ENCODE measurements at places on chromosomes 3 and 15.

- no peak for DNase-seq
These were observed 756.6 kb upstream of the DPPA4 start for GRCh38 chr3:110093812-110094401.

GRCh38 chr3:72361990-72362389 is 486.3 kb downstream of the SHQ1 start:
- no peak for DNase-seq

- no peak for DNase-seq
These were observed 2.6 kb downstream of the MEX3B start for GRCh38 chr15:82043130-82043673.

GRCh38 chr15:71707230-71708050 is 102.9 kb upstream of the NR2E3 start:
- no peak for DNase-seq

GRCh38 chr15:23565395-23566070 is at the start of gene MKRN3:
TSS of gene MKRN3 (plus strand) at chr15:23565674. CDS start at chr15:23565783, 109 bp downstream.
- peak; percentile 91 for DNase-seq

GRCh38 chr15:88376574-88377174 is 90.5 kb downstream of the MRPL46 start:
- no peak for DNase-seq

DNA sequence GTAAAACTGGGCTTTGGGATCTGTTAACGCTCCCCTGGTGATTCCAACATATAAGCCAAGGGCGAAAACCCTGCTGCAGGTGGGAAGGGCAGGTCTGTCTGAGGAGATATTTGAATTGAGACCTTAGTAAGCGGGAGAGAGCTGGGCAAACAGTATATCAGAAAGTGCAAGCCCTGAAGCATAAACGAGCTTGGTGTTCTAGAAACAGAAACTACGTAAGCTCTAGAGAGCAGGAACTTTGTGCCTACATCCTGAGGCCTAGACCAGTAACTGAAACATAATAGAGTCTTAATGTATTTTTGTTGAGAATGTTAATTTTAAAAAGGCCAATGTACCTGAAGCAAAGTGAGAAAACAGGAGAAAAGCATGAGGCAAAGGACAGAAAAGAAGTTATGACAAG is 62.9 kb upstream of the FSIP1 start:
- no peak for DNase-seq

GRCh38 chr3:8518138-8518537 is 16.5 kb downstream of the LMCD1 start:
- DNase-seq, result no peak

GRCh38 chr3:123352134-123352554 is 96.7 kb downstream of the ADCY5 start:
- no peak for DNase-seq

DNA sequence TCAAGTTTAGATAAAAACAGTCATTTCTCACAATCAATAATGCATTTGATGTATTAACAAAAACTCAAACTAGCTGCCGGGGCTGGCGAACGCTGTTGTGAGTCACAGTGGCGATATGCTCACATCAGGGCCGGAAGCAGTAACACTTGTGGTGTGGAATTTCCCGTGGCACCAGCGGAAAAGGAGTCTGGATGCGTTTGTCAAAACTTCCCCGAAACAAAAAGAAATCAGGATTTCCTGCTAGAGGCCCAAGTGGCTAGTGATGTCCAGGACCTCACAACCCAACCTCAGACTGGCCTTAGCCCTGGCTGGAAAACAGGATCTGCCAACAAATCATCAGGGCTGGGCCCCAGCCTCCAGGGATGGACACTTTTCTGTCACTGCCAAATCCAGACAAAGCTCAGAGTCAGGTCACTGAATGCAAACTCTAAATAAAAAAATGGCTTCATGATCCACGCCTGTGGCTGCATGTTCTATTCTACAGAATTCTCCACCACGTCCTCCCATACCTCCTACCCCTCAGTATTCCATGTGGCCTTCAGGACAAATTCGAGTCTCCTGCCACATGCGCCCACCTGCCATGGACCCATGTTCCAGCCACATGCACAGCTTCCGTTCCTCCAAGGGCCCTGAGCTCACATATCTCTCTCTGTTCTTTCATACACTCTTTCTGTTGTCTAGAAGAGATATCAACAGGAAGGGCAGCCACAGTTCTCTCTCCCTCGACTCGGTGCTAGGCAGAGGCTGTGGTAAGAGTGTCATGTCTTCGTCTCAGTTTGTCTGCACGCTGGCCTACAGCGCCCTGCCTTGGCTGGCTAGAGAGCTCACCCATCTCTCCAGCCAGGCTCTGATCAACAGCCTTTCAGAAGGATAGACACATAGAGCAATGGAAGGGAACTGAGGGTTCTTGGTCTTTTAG is 35.4 kb downstream of the EHD4 start:
- DNase-seq, result no peak

DNA sequence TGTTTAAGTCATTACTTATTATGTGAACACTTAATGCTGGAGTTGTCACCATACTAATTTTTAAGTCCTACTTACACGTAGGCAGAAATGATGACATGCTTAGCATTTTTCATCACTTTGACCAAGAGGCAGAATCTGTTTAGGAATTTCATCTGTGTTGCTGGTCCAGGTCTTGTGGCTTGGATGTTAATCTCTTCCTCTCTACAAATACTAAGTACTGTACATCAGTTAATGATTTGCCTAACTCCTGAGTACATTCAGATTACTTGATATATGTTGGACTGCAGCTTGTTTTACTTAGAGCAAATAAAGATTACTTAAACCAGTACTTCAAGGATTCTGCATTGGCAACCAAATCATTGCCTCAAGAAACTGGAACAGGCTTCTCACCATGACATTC is 8.6 kb downstream of the SNRK start:
- DNase-seq, result no peak

GRCh38 chr15:49495993-49496753 is 73.1 kb downstream of the FGF7 start:
- no peak for DNase-seq

DNA sequence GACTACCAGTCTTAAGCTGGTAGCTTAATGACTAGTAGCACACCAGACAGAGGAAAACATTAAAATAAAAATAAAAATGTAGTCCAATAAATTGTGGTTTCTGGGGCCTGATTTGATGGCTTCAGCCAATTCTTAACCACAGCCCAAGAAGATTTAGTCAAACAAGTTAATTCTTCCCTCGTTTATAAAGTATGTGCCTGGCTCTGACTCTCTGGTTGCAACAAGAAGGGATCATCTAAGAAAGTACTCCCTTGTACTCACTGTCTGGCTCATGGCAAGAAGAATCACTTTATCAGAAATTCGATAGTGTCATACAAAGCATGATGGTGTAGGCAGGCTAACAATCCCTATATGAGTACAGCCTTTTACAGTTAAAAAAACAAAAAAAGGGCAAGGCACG is 141.9 kb downstream of the P3H2 start:
- no peak for DNase-seq

- DNase-seq, result no peak
These were observed 1.4 kb upstream of the NECTIN3 start for GRCh38 chr3:111069974-111070771.

DNA sequence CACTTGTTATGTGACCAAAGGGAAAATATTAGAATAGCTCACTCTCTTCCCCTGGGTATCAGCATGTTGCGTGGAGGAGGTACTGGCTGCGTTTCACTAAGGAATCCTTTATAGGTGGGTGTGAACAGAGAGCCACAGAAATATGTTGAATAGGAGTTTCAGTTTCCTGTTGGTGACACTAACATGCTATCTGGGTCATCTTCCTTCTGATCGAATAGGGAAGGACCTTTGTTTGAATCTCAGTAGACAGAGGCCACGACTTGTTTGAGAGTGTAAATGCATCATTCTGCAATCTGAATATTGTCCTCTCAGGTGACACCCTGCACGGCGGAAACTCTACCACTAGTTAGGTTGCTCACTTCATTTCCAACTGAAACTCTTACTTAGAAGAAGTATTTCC is 157.9 kb upstream of the SLC2A2 start:
- no peak for DNase-seq
